ENCODE measurements at places on chromosomes 2 and 18.

DNA sequence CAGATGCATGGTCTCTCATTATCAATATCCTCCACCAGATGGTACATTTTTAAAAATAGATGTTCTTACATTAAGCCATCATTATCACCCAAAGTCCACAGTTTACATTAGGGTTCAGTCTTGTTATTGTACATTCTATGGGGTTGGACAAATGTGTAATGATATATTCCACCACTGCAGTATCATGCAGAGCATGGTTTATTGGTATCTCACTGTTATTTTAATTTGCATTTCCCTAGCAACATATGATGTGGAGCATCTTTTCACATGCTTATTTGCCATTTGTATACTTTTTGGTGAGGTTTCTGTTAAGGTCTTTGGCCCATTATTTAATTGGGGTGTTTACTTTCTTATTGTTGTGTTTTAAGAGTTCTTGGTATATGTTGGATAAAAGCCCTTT, 95.7 kb downstream of the PTH2R start:
- H3K4me1 ChIP-seq: no peaks in the 10 kb centered on the region
- H3K36me3 ChIP-seq: no peaks in the 10 kb centered on the region
- DNase-seq: no peak
- no peak overlapping the region for H3K27ac ChIP-seq
- H3K4me3 ChIP-seq: no peak overlapping the region

DNA sequence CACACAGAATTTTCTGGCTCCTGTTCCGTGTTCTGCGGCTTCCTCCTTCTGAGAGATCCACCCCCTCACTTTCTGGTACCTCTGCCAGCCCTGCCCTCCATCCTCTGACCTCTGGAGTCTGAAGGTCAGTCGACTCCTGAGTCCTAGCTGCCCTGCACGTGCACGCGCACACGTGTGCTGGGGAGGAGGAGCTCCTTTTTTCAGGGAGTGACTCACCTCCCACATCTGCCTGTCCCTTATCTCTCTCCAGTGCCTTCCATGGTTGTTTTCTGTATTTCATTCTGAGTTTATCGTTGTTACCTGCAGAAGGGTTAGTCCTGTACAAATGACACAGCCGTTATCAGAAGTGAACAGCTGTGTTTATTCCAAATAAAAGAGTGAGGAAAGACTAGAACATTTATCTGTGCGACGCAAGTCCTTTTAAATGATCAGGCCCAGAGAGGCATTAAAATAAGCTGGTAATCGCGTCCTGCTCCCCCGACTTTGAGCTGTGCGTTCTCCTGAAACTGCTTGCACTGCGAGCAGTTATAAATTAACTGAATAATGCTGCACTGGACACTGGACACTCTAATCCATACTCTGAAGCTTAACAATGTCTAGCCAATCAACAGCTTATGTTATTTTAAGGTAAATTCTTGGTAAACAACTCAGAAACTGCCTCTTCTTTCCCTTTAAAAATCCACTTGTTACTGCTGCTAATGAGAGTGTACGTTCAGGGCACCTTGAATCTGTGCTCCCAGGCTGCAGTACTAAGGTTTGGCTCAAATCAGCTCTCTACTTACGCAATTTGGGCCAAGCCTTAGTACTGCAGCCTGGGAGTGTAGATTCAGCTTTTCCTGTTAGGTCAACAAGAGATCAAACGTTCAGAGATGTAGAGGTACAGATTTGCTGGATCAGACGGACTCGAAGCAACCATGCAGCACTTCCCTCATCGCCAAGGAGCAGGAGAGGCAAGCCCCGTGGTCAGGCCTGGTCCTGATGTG, 72.5 kb downstream of the GALR1 start:
- H3K27ac ChIP-seq: peak overlapping the region; percentile 32
- H3K4me1 ChIP-seq: no peaks in the 10 kb centered on the region
- H3K27me3 ChIP-seq: no peaks in the 10 kb centered on the region
- H3K36me3 ChIP-seq: no peaks in the 10 kb centered on the region
- no peak overlapping the region for H3K4me3 ChIP-seq

GRCh38 chr2:16100006-16100405, 159.7 kb downstream of the MYCN start:
- no peaks in the 10 kb centered on the region for H3K4me1 ChIP-seq
- H3K4me3 ChIP-seq: no peak overlapping the region
- no peaks in the 10 kb centered on the region for H3K27me3 ChIP-seq
- DNase-seq: no peak

DNA sequence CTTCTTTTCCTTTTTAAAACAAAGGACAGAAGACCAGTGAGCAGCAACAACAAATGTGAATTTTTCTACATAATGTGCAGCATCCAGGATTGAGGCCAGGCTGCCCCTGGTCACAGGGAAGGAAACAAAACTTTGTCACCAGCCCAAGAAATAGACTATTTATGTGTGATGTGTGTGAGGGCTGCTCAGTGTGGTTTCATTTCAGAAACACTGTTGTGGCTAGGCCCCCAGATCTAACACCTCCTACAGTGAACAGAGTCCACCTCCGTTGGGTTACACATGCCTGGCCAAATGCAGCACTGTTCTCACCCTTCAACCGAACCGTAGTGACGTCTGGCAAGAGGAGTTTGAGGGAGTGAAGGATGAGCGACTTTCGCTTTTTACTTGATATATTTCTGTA, 146.3 kb upstream of the RIOK3 start:
- no peak overlapping the region for H3K4me3 ChIP-seq
- no peaks in the 10 kb centered on the region for H3K27me3 ChIP-seq
- H3K36me3 ChIP-seq: no peaks in the 10 kb centered on the region
- peaks cover 12% of the 10 kb centered on the region for H3K4me1 ChIP-seq

DNA sequence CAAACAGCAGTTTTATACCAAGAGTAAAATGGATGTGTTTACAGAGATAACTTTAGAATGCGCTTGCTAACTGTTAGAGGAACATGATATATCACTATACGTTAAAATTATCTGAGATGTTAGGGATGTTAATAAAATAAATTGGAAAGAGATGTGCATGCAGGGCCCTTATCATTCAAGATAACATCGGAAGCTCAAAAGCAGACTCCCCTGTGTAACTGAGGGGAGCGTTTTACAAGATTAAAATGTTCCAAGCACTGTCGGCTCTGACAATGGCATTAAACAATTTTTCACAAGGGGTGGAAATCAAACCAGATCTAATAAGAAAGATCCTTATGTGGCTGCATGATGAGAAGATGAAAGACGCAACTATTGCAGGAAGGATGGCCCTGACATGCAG, 53.3 kb upstream of the DCC start:
- no peak overlapping the region for H3K4me3 ChIP-seq
- no peaks in the 10 kb centered on the region for H3K36me3 ChIP-seq
- no peak overlapping the region for H3K27ac ChIP-seq
